ENCODE measurements at places on chromosomes 13 and 19. TPM values are rescaled to one million over a fixed set of nuclear protein-coding genes. Genes with fewer than 3 reads are reported as not detected.

ONECUT3 gene
- polyA plus RNA-seq, result not detected

NCR1 gene
- polyA plus RNA-seq, result not detected

ZNF665 gene
- 1.4 TPM for polyA plus RNA-seq

KASH5 gene
- polyA plus RNA-seq, result not detected

PRDX2 gene
- polyA plus RNA-seq, result 834 TPM

TNFRSF19 gene
- 15.6 TPM for polyA plus RNA-seq

CCL25 gene
- not detected for polyA plus RNA-seq

NANOS3 gene
- 1.7 TPM for polyA plus RNA-seq

VN1R2 gene
- polyA plus RNA-seq, result not detected

ZNF441 gene
- polyA plus RNA-seq, result 3.0 TPM

DNA sequence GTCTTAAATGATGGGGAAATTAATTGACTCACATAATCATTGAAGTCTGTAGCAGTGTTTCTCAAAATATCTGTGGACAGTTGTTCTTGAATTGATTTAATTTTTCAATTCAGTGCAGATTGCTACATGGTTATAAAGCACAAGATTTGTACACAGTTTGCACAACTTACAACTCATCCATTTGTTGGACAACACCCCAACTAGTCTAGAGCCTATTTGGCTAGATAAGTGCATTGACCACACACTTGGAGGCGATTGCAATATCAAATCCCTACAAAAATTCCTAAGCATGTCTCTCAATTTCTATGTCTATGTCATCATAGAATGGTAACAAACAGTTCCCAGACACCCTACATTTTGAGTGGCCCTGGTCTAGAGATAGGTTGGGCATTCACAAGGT is 48.0 kb upstream of the IPO5 start:
- DNase-seq, result no peak

- peak; percentile 66 for DNase-seq
Measured at GRCh38 chr19:57934820-57935665, at the start of gene ZNF418. Gene ZNF418, minus strand, starts transcription at chr19:57935402. Its CDS starts 1,580 bp downstream, at chr19:57933822.

- peak; percentile 90 for DNase-seq
Measured at GRCh38 chr19:6740589-6741343, 1.3 kb downstream of the TRIP10 start.

GRCh38 chr13:43085545-43085944 is 62.2 kb downstream of the DNAJC15 start:
- no peak for DNase-seq

DNA sequence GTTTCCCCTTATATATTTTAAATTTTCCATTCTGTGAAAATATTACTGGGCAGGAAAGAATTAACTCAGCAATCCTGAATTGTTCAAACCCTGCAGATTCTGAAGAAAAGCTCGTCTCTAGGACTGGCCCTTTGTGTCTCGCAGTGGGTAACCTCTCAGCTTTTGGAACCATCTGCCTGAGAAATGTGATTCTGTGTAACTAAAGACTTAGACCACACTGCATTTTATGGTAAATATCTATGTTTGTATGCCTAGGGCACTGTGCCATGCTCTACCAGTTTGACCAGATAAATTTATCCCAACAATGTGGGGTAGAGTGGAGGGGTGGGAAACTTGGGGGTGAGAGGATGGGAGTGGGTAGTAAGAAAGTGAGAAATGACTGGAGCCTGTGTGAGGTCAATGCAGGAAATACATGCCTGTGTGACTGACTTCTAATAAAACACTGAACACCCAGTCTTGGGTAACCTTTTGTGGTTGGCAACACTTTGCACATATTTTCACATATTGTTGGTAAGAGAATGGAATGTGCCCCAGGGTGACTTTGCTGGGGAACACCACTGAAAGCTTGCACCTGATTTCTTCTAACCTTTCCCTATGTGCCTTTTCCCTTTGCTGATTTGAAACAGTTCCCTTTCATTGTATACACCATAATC is 1181.9 kb downstream of the OLFM4 start:
- no peak for DNase-seq

- DNase-seq, result no peak
Measured at GRCh38 chr13:48492096-48492440, 40.8 kb downstream of the RCBTB2 start.

- no peak for DNase-seq
Measured at GRCh38 chr13:46983881-46984280, 87.0 kb upstream of the HTR2A start.

DNA sequence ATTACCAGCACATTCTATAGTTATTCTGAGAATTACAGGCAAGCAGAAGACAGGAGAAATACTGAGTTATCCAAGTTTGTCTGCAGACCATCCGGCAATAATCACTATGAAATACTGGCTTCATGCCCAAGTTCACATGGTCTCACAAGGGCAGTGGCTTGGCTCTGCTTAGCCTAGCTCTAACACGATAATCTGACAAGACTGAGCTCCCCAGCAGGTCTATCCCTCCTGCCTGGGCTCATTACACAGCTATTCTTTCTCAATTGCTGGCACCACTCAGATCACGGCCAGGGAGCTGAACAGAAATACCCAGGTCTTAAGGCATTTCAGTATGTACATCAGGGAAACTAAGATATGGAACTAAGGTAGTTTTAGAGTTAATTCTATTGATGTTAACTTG is 361.6 kb upstream of the PCDH20 start:
- DNase-seq, result no peak

DNA sequence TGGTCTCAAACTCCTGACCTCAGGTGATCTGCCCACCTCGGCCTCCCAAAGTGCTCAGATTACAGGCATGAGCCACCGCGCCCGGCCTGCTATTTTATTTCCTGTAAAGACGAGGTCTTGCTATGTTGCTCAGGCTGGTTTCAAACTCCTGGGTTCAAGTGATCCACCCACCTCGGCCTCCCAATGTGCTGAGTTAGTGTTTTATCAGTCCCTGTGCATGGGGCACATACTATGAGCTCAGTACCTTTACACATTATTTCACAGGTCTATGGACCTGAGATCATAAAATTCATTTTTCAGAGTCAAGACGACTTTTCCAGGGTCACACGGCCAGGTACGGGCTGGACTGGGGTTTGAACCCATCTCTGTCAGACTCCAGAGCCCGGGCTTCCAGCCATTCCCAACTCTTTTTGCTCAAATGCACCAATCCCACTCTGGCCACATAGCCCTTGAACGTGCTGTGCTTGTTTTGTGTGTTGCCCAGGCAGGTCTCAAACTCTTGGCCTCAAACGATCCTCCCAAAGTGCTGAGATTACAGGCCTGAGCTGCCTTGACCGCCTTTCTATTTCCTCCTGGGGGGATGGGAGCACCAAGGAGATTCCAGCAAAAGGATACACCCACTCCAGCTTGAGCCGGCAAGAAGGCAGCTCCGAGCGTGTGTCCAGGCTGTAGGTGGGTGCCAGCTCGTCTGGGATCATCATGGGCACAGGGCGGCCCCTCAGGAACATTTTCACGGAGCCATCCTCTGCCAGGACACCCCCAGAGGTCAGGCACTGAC is 1.1 kb downstream of the EML2 start:
- no peak for DNase-seq

GRCh38 chr19:54967611-54968010 is 1.4 kb downstream of the NLRP2 start:
- no peak for DNase-seq

DNA sequence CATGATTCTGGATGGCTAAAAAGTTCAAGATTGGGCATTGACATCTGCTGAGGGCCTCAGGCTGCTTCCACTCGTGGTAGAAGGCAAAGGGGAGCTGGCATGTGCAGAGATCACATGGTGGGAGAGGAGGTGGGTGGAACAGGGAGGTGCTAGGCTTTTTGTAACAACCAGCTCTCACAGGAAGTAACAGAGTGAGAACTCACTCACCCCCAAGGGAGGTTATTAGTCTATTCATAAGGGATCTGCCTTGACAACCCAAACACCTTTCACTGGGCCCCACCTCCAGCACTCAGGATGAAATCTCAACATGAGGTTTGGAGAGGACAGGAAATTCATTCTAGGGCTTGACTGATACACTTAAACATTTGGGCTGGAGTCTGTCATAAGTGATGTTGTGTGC is 197.7 kb upstream of the RNF113B start:
- DNase-seq, result no peak

GRCh38 chr19:20078581-20079031 is 806 bp downstream of the ZNF90 start:
- DNase-seq, result peak; percentile 40

GRCh38 chr19:10461047-10461949 is 41.0 kb downstream of the PDE4A start:
- DNase-seq, result peak; percentile 98

- peak; percentile 39 for DNase-seq
Measured at GRCh38 chr19:46620716-46621115, 4.2 kb downstream of the PTGIR start.

GRCh38 chr19:2045501-2046045 is 5.5 kb downstream of the MKNK2 start:
- DNase-seq, result peak; percentile 54
